ENCODE measurements at places on chromosomes 1 and 21.
A peak's percentile ranks its signal among the peaks of the same experiment; 100 is the strongest.

DNA sequence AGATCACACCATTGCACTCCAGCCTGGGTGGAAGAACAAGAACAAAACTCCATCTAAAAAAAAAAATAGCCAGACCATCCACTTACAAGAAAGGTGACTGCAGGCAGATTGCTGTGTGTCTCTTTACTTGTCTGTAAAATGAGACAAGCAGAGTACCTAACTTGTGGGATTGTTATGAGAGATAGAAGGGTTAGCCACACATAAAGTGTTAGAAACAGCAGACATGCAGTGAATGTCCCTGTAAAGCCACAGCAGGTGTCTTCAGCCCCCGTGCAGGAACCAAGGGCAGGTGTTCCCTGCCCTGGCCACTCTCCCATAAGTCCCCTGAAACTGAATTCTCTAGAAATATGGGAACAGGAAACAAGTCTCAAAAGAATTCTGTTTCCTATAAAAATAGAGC, 40.8 kb upstream of the EFHD2 start:
- no peak for DNase-seq

GRCh38 chr1:156291226-156292061, 4.0 kb downstream of the GLMP start:
- DNase-seq: peak; percentile 96

GRCh38 chr1:81470275-81470674, 330.5 kb upstream of the ADGRL2 start:
- DNase-seq: no peak

DNA sequence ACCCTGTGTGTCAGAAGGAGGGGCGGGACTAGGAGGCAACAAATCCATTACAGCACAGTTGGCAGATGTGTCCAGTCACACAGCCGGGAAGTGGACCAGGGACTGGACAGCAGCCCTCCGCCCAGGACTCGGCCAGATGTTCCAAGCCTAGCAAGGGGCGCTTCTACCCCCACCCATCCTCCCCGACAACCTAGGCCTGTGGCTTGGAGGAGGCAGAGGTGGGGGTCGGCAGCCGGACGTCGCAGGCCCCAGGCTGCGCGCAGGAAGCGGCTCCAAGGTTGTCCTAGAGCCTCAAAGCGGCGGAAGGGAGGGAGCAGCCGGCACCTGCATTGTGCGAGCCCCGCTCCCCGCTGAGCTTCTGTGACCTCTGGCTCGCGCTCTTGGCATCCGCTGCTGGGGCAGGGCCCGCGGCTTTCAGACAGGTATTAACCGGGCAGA, 20.6 kb upstream of the MYCL start:
- no peak for DNase-seq

- no peak for DNase-seq
Measured at GRCh38 chr1:226973371-226973897, 33.3 kb downstream of the COQ8A start.

DNA sequence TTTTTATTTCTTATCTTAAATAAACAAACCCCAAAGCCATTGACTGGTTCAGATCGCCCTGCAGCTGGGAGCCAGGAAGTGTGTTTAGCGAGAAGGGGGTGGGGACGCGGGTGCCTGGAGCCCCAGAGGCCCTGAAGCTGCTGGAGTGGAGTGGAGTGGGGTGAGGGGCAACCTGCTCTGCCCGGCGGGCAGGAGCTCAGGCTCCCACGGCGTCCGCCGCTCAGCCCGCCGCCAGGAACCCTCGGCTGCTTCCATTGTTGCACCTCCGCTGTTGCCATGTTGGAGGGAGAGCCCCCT, 673 bp downstream of the PIK3C2B start:
- peak; percentile 82 for DNase-seq

DNA sequence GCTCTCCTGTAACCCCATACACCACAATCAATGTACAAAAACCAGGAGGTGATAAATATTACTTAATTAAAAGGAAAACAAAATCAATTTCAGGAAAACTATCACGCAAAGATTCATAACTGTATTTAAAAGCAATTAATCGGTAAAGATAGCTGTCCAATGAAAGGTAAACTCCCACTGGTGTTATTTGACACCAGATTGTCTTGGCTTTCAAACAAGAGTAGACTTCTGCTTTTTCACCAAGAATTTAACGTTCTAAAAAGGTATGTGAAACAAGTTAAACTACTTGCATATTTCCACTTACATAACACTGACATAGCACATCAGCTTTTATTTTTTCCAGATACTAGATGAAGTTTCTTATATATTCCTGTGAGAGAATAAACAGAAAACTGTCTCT, 3.5 kb downstream of the PLPP3 start:
- DNase-seq: no peak

DNA sequence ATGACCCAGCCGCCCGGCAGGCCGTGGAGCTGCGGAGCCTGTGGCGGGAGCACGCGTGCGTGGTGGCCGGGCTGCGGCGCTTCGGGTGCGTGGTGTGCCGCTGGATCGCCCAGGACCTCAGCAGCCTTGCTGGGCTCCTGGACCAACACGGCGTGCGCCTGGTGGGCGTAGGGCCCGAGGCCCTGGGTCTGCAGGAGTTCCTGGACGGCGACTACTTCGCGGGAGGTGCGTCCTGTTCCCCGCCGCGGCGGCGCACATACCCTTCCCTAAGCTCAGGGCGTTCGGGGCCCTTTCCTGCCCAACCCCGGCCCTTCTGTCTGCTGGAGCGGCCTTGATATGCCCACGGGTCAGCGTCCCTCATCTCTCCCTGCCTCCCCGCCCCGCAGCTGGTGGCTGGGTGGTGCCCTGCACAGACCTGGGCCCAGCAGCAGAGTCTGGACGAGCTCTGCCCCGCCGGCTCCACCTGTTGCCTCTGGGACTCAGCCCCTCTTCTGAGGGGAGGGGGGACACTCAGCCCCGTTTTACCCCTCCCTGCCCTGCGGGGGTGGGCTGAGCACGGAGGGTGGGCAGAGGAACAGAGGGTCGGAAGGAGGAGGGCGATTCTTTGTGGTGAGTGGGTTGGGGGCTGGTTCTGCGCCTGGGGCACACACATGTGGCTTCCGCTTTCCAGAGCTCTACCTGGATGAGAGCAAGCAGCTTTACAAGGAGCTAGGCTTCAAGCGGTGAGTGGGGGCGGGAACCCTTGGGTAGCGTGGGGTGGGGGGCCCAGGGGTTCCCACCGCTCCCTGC, 688 bp downstream of the PRXL2B start:
- no peak for DNase-seq

- DNase-seq: no peak
Measured at GRCh38 chr1:198794498-198794897, 155.7 kb downstream of the PTPRC start.

DNA sequence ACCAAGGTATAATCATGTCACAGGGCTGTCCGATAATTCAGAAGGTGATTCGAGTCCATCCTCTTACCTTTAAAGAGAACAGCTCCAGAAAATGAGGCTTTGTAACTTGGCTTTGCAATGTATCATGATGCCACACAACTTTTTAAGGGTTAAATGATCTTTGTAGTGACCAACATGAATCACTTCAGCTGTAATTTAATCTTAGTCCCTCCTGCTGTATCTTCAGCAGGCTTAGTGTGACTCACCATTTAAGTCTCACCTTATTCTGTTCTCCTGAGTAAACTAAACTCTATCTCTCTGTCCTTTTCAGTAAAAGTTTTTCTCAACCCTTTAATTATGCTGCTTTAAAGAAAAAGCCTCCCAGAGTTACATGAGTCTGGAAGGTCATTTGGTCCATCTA, 1.9 kb upstream of the HIVEP3 start:
- no peak for DNase-seq

GRCh38 chr1:2350911-2351655, 40.3 kb downstream of the MORN1 start:
- peak; percentile 56 for DNase-seq

GRCh38 chr1:24085546-24085945, 26.4 kb downstream of the MYOM3 start:
- no peak for DNase-seq

- DNase-seq: no peak
Measured at GRCh38 chr1:235624721-235625333, 24.8 kb downstream of the GNG4 start.

GRCh38 chr1:76587212-76587611, 280.1 kb upstream of the ST6GALNAC5 start:
- DNase-seq: no peak

DNA sequence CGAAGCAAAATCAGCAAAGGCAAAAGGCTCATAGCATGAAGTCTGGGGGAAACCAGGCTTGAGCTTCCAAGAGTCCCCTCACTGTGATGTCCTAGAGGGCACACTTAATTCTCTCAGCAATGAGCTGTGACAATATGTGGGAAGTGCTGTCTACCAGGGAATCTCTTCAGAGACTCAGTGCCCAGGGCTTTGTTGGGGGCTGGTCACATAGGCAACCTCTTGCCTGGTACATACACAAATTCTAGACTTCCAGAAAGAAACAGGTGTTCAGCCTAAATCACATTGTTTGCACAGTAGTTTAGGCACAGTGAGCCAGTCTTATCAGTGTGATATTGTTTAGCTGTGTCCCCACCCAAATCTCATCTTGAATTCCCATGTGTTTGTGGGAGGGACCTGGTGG, 400.5 kb downstream of the PRDM2 start:
- no peak for DNase-seq

DNA sequence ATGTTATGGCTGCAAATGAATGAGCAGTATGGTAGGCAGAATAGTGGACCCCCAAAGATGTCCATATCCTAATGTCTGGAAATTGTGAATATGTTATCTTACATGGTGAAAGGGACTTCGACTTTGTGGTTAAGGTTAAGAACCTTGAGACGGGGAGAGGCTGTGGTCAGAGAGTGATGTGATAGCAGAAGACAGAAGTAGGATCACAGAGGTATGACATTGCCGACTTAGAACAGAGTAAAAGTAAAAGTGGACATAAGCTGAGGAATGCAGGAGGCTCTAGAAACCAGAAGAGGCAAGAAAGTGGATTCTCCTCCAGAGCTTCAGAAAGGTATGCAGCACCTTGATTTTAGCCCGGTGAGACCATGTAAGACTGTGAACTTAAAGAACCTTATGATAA, 74.6 kb downstream of the CTH start:
- DNase-seq: no peak

DNA sequence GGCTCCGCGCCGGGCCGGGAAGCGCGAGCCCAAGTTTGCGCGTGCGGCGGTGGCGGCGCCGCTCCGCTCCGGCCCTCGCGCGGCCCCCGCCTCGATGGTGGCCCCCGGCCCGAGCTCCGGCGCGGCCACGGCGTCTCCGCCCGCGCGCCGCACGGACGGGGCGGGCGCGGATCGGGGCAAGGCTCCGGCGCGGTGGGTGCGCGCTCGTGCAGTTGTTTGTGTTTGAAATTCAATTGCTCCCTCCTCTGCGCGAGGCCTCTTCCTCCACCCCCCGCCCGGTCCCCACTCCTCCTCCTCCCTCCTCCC, at the start of gene HDGF:
HDGF (minus strand) TSS at position 225 of the 306 bp plus-strand sequence. CDS start 246 bp downstream, outside the sequence.
- DNase-seq: no peak

DNA sequence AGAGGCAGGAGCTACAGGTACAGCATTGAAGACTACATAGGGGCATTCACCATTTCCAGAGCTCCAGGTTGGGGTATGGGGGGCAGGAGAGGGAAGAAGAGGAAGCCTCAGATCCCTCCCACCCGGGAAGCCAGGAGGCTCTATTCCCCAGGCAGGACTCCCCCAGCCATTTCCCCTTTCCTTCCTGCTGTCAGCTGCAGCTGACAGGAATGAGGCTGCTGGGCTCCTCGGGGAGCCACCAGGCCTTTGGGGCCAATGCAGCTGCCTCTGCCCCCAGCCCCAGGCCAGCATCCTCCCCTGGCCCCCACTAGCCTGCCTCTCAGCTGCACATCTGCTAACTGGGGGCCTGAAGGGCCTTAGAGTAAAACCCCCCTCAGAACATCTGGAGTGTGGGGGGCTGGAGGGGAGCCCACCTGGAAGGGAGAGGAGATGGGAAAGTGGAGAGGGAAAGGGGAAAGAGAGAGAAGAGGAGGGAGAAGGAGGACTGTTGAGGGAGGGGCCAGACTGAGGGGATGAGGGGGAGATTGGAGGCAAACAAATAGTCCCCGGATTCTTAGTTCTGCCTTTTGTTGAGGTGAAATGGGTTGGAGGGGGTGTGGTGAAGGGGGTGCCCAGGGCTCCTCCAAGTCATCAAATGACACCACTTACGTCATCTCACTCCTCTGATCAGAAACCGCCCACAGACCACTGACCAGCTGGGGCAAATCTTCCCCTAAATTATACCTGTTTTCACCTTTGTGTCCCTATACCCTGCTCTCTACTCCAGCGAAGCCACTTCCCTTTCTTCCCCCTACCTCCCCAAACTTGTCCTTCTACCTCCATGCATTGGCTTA, 58.0 kb downstream of the LGR6 start:
- peak; percentile 58 for DNase-seq

DNA sequence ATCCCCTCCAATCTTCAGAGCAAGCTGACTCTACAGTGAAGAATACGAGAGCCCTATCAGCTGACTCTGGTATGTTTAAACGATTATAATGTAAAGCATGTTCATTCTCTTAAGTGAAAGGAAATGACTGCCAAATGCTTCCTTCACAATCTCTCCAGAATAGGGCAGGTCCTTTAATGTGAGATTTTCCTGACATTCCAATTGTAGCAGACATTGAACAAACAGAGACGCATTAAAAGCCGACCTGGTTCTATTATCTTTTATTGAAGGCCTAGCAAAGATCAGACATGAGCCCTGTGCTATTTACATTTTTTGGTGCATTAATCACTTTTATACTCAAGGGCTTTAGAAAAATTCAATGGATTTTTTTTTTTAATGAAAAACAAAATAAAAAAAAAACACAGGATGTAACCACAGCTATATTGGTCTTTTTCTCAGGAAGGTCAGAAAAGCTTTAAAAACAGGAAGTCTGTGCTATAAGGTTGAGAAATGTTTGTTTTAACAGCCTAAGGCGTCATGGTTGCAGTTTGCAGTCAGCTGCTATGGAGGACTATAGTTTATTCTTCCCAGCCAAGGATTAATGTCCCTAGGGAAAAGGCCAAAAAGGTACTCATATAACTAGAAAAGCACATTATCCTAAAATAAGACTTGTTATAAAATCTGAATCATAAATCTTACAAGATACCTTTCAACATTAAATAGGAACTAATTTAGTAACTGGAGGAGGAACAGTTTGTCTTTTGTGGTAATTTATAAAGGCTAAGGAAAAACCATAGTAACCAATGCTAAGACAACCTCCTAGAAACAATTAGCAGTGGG, 104.8 kb downstream of the RERE start:
- no peak for DNase-seq

DNA sequence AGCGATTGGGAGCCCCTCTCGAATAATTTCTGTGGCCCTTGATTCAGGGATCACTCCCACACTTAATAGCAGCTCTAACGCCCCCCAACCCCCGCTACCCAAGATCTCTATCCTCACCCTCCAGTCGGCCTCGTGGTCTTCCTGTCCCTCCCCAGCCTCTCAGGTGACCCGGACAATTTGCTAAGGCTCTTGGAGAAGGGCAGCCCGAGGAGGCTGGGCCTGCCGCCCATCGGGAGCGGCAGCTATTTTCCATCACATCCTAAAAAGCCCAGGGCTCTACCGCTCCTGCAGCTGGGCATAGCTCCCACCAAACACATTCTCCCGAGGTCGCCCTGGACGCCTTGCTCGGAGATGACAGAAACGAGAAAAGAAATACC, 12.0 kb upstream of the PHLDA3 start:
- no peak for DNase-seq

DNA sequence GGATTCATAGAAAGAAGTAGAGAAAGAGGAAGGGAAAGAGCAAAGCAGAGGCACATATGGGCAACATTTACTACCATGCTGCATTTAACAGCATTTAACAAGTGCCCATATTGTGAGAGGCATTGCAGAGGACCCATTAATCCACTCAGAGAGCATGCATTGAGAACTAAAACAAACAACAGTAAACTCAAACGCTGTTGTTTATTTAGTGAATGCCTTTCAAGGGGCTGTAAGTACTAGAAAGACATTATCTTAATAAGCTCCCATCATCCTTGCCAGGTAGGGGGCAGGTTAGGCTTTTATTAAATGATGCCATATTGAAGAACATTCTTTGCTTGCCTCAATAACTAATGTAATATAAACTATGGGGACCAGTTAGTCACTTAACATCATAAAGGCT, 254.3 kb upstream of the DAB1 start:
- DNase-seq: no peak

Data from cardiac septum (tissue), 1 donor.